ENCODE measurements at places on chromosomes 4 and X. TPM values are rescaled to one million over a fixed set of nuclear protein-coding genes. Genes with fewer than 3 reads are reported as not detected.

SPATA18 gene
- total RNA-seq: 13.5 TPM

CXCL3 gene
- total RNA-seq: 12.4 TPM

SPANXC gene
- not detected for total RNA-seq

HS3ST1 gene
- 11.9 TPM for total RNA-seq

CSN1S1 gene
- not detected for total RNA-seq

GAGE12E gene
- total RNA-seq: not detected

TLR8 gene
- total RNA-seq: 24.6 TPM

BEX2 gene
- total RNA-seq: 9.7 TPM

ZNF157 gene
- 0.20 TPM for total RNA-seq

EPGN gene
- not detected for total RNA-seq

GRCh38 chr4:114527170-114527569, 71.4 kb upstream of the UGT8 start:
- H3K36me3 ChIP-seq: no peaks in the 10 kb centered on the region
- H3K27ac ChIP-seq: no peak overlapping the region
- H3K4me1 ChIP-seq: no peaks in the 10 kb centered on the region
- DNase-seq: no peak
- no peak overlapping the region for H3K4me3 ChIP-seq

- H3K4me3 ChIP-seq: no peak overlapping the region
- no peaks in the 10 kb centered on the region for H3K36me3 ChIP-seq
- H3K27ac ChIP-seq: peak overlapping the region; percentile 20
- H3K27me3 ChIP-seq: no peaks in the 10 kb centered on the region
Measured at GRCh38 chr4:148515248-148515647, 73.0 kb upstream of the NR3C2 start.

DNA sequence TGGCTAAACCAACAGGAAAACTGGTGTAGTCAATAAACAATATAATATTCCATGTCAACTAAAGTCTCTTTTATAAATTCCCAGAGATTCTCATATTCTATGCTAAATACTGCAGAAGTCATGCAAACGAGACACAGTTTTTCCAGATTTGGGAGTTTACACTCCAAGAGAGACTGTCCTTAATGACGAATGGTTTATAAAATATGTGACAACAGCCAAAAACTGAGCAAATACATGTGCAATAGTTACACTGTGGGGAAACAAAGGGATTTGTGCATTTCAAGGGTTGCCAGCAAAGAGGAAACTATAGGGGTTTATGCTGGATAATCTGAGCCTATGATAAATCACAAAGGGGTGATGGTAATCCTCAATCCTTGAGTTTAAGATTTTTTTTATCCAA, 75.7 kb downstream of the GPC4 start:
- no peaks in the 10 kb centered on the region for H3K27me3 ChIP-seq
- no peak overlapping the region for H3K27ac ChIP-seq
- no peak for DNase-seq
- H3K4me3 ChIP-seq: no peak overlapping the region
- no peaks in the 10 kb centered on the region for H3K36me3 ChIP-seq

GRCh38 chr4:159191989-159192388, 89.1 kb downstream of the RAPGEF2 start:
- H3K4me1 ChIP-seq: no peaks in the 10 kb centered on the region
- DNase-seq: no peak
- no peaks in the 10 kb centered on the region for H3K36me3 ChIP-seq
- no peaks in the 10 kb centered on the region for H3K27me3 ChIP-seq

DNA sequence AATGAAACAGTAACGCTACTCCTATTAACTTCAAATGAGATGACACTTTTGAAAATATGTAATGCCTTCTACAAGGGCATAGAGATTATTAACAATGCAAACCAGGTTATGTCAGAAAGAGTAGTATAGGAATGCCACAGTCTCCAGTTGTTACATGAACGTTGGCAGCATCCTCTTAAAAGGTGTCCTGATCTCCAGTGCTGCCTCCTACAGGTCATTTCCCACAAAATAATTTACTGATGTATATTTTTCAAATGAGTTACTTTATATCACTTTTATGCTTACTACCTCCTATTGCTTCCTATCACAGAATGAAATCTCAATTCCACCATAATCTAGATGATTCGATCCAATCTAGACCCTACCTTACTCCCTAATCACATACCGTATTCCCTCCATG, 195.2 kb upstream of the EPHA5 start:
- no peak for DNase-seq
- H3K36me3 ChIP-seq: no peaks in the 10 kb centered on the region
- H3K4me1 ChIP-seq: no peaks in the 10 kb centered on the region

- no peaks in the 10 kb centered on the region for H3K36me3 ChIP-seq
- no peaks in the 10 kb centered on the region for H3K27me3 ChIP-seq
- H3K4me3 ChIP-seq: no peak overlapping the region
- DNase-seq: no peak
Measured at GRCh38 chr4:168453146-168453545, 27.1 kb downstream of the DDX60L start.

DNA sequence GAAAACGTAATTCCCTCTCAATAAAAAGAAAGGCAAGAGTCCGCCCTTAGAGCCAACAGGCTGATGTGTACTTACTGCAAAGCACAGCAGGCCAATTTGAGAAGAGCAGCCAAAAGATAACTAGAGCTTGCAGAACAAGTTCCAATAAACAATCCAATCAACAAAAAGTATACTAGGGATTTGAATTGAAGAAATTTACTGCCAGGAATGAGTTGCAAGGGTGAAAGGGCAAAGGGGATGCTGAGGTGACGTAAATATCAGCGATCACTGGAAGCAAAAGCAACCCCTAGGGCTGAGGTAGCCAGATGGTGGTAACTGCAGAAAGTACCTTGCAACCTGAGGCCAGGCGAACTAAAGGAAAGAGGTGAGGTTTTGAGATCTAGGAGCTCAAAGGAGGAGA, 152.1 kb upstream of the TENM3 start:
- H3K4me3 ChIP-seq: no peak overlapping the region
- no peaks in the 10 kb centered on the region for H3K36me3 ChIP-seq
- H3K27me3 ChIP-seq: no peaks in the 10 kb centered on the region
- no peaks in the 10 kb centered on the region for H3K4me1 ChIP-seq

- H3K4me3 ChIP-seq: no peak overlapping the region
- no peaks in the 10 kb centered on the region for H3K36me3 ChIP-seq
- H3K4me1 ChIP-seq: peaks cover 10% of the 10 kb centered on the region
- DNase-seq: no peak
- no peaks in the 10 kb centered on the region for H3K27me3 ChIP-seq
Measured at GRCh38 chr4:25437926-25438325, 60.9 kb downstream of the ANAPC4 start.

GRCh38 chrX:69505772-69506616, 1.9 kb downstream of the NALF2 start:
- peaks cover 20% of the 10 kb centered on the region for H3K27me3 ChIP-seq
- H3K36me3 ChIP-seq: no peaks in the 10 kb centered on the region
- no peak overlapping the region for H3K4me3 ChIP-seq
- no peak for DNase-seq
- H3K27ac ChIP-seq: no peak overlapping the region

- no peaks in the 10 kb centered on the region for H3K27me3 ChIP-seq
- no peak overlapping the region for H3K27ac ChIP-seq
- no peaks in the 10 kb centered on the region for H3K36me3 ChIP-seq
- H3K4me1 ChIP-seq: peaks cover 15% of the 10 kb centered on the region
Measured at GRCh38 chrX:136755411-136755810, 25.3 kb downstream of the ARHGEF6 start.

GRCh38 chr4:77432717-77433417, 172.8 kb upstream of the CXCL13 start:
- no peaks in the 10 kb centered on the region for H3K36me3 ChIP-seq
- H3K27ac ChIP-seq: no peak overlapping the region
- no peak for DNase-seq
- peaks cover 6% of the 10 kb centered on the region for H3K4me1 ChIP-seq

GRCh38 chrX:9352694-9353411, 112.0 kb upstream of the TBL1X start:
- no peaks in the 10 kb centered on the region for H3K36me3 ChIP-seq
- peaks cover 7% of the 10 kb centered on the region for H3K4me1 ChIP-seq
- H3K27me3 ChIP-seq: no peaks in the 10 kb centered on the region
- H3K27ac ChIP-seq: peak overlapping the region; percentile 8
- H3K4me3 ChIP-seq: no peak overlapping the region
- no peak for DNase-seq

GRCh38 chrX:56800307-56800706, 71.3 kb downstream of the NBDY start:
- DNase-seq: no peak
- H3K36me3 ChIP-seq: no peaks in the 10 kb centered on the region
- no peaks in the 10 kb centered on the region for H3K4me1 ChIP-seq
- H3K27ac ChIP-seq: no peak overlapping the region

DNA sequence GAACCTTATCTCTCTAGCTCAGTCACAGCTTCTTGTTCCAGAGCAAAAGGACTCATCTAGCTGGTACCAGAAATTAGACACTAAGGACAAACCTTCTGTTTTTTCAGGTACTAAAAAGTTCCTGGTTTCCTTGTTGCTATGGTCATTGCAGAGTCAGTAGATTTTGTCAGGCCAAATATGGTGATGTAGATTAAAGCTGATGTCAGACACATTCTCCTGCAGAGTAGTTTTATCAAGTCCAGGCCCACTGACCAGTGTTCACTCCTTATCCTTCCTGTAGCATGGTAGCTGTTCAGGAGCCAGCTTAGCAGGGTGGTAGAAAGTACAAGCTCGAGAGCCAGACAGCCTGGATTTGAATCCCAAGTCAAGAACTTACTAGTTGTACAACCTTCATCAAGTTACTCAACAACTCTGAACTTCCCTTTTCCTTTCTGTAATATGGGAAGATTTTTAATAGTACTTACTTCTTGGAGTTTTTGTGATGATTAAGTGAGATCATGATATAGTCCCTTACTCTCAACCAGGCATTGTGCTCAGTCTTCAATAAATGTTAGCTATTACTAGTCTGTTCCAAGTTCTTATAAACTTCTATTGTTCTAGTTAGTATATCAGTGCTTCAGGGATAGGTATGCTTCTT, 17.9 kb downstream of the OCRL start:
- no peak overlapping the region for H3K4me3 ChIP-seq
- DNase-seq: no peak
- no peak overlapping the region for H3K27ac ChIP-seq
- H3K4me1 ChIP-seq: no peaks in the 10 kb centered on the region
- H3K36me3 ChIP-seq: no peaks in the 10 kb centered on the region

DNA sequence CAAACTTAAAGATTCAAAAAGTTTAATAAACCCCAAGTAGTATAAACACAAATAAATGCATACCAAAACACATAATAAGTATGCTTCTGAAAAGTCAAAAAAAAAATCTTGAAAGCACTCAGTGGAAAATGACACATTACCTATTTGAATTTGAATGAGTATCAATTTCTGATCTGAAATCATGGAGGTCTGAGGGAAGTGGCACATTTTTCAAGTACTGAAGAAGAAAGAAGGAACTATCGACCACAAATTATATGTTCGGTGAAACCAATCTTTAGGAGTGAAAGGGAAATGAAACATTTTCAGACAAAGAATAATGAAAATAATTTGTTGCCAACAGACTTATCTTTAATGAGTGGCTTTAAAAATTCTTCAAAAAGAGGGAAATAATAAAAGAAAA, 12.1 kb upstream of the F9 start:
- H3K27ac ChIP-seq: no peak overlapping the region
- no peaks in the 10 kb centered on the region for H3K36me3 ChIP-seq
- no peaks in the 10 kb centered on the region for H3K4me1 ChIP-seq
- no peak for DNase-seq
- H3K27me3 ChIP-seq: no peaks in the 10 kb centered on the region
- no peak overlapping the region for H3K4me3 ChIP-seq

DNA sequence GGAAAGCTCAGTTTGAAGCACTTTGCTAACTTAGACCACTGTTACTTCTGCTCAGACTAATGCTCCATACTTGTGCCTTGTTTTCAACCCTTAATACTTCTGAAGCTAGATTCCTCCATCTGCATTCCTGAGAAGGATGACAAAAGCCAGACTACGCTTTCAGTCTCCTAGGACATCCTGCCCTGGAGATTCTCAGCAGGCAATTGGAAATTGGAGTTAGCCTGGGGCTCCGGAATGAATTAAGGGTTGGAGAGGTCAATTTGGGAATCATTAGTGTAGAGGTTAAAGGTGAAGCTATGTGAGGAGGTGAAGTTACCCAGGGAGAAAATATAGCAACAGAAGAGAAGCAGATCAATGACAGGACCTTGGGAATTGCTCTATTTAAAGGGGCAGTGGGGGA, 215.9 kb upstream of the MBNL3 start:
- no peaks in the 10 kb centered on the region for H3K27me3 ChIP-seq
- no peak overlapping the region for H3K27ac ChIP-seq
- H3K36me3 ChIP-seq: no peaks in the 10 kb centered on the region
- H3K4me1 ChIP-seq: no peaks in the 10 kb centered on the region
- H3K4me3 ChIP-seq: no peak overlapping the region

GRCh38 chr4:25128671-25129070, 31.6 kb downstream of the SEPSECS start:
- no peak for DNase-seq
- H3K36me3 ChIP-seq: peaks cover 16% of the 10 kb centered on the region
- no peak overlapping the region for H3K4me3 ChIP-seq
- H3K4me1 ChIP-seq: no peaks in the 10 kb centered on the region
- no peak overlapping the region for H3K27ac ChIP-seq

GRCh38 chr4:81003597-81004111, 26.9 kb upstream of the BMP3 start:
- H3K27me3 ChIP-seq: no peaks in the 10 kb centered on the region
- no peak overlapping the region for H3K27ac ChIP-seq
- H3K4me3 ChIP-seq: no peak overlapping the region
- DNase-seq: no peak
